Fibroblast of the aortic adventitia (primary cell): ENCODE measurements at places on chromosomes 1 and 21. TPM values are rescaled to one million over a fixed set of nuclear protein-coding genes. Genes with fewer than 3 reads are reported as not detected.
A peak's percentile ranks its signal among the peaks of the same experiment; 100 is the strongest.

The FNDC10 gene
- 4.5 and 5.9 TPM in 2 replicates for total RNA-seq

DNA sequence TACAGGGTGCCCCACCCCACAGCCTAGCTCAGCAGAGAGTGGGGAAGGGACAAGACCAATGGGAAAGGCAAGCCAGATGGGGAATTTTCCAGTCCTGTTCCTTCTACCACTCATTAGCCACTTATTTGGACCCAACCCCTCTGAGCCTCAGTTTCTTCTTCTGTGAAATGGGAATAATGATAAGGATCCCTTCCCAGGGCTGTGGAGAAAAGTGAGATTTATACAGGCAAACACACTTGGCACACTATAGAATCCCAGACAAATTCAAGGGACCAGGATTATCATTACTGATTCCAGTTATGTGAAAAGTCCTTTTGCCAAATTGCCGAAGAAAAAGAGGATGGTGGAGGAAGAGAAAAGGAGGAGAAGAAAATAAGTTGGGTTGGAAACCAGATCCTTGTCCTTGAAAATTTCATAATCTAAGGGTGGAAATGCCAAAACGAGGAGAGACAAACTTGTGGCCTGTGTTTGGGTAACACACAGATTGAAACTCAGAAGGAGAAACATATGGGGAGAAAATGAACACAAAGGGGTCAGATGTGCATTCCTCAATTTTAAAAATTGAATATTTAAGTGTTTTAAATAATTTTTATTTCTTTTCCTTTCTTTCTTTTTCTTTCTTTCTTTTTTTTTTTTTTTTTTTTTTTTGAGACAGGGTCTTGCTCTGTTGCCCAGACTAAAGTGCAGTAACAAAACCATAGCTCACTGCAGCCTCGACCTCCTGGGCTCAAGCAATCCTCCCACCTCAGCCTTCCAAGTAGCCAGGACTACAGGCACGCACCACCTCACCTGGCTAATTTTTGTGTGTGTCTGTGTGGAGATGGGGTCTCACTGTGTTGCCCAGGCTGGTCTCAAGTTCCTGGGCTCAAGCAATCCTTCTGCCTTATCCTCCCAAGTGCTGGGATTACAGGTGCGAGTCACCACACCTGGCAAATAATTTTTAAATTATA is 9.6 kb downstream of the CAPN2 start:
- no peak for DNase-seq

GRCh38 chr1:59635097-59635496 is 179.7 kb upstream of the HOOK1 start:
- no peak for DNase-seq

DNA sequence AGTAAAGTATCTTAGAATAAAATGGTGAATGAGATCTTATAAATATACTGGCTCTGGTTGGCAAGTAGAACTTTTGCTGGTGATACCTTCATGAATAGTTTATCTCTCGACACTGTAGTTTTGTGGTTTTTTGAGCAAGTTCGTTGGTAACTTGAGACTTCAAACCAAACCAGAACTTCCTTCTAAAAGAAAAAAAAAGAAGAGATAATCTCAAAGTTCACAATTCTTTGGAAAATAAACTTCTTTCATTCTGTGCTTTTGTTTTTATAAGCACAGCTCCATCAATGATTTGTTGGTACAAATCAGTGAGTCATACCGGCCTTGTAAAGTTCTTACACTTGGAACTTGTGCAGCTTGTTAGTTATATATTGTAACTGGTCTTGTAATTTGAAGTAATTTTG is 2.3 kb downstream of the HIPK1 start:
- peak; percentile 83 for DNase-seq
